KBM-7 (cell line): ENCODE measurements at places on chromosomes 2 and 18.

- no peak for DNase-seq
These were observed 270.4 kb downstream of the ARHGAP15 start for GRCh38 chr2:143399631-143400069.

DNA sequence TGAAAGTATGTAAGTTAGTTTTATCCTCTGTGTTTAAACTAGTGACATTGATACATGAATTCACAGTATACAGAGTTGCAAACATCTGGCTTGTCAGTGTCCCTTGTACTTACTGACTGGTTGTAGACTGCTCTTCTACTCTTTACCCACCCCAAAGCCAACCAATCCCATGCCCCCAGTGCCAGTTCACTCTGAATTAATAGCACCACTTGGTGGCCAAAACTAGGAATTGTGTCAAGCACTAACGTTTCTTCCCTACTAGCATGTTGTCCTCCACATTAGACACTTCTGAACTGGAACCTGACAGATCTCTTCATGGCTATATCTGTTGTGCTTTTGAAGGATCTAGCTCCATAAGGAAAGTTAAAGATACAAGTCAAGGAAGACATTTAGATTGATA, 27.2 kb upstream of the OTX1 start:
- DNase-seq: peak; percentile 79

DNA sequence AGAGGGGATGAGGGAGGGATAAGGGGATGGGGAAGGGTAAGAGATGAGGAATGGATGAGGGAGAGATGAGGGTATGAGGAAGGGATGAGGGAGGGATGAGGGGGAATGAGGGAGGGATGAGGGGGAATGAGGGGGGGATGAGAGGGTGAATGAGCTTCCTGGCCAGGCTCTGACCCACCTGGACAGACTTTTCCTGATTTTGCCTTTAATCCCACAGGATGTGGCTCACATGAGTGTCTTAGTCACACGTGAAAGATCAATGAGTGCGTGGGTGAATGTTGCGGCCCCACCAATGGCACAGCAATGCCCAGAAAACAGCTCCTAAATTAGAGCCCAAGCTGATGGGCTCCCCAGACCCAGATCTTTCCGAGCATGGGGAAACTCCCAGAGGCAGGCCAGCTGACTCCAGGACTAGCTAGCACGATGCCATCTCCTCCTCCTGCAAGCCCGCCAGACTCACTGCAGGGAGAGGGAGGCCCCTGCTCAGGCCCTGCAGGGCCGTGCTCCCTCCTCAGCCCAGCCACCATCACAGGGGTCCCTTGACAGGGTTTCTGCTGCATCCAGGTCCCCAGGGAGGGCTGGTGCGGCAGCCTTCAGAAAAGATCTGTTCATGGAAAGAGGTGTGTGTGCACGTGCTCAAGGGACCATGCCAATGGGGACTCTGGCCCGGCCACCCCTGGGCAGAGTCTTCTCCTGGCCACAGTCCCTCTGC, 41.4 kb downstream of the AQP12A start:
- DNase-seq: no peak

DNA sequence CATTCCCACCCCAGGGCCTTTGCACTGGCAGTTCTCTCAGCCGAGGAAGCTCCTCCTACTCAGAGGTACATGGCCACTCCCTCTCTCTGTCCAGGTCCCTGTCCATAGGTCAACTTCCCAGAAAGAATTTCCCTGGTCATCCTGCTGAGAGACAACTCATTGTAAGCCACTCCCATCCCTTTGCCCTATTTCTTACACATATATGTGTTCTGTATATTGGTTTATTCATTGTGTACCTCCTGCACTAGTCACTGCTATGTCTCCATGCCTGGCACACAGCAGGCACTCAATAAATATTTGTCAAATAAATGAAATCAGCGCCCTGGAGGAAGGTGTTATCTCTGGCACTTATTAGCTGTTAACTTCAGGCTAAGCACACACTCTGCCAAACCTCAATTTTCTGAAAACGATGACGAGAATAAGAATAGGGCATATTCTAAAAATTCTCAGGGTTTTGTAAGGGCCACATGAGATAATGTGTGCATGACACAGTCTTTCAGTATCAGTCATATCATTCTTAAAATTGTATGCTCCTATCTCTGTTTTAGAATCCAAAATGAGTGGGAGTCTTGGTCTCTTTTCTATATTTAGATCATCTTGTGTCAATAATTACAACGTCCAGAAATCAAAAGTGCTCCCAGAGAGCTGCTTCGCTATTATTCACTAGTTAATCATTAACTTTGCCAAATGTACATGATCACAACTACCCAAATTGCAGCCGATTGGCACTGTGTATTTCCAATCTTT, 198.0 kb downstream of the ALK start:
- no peak for DNase-seq

GRCh38 chr2:228658998-228659397, 477.5 kb upstream of the SPHKAP start:
- no peak for DNase-seq
